ENCODE measurements at places on chromosomes 5 and 9.

DNA sequence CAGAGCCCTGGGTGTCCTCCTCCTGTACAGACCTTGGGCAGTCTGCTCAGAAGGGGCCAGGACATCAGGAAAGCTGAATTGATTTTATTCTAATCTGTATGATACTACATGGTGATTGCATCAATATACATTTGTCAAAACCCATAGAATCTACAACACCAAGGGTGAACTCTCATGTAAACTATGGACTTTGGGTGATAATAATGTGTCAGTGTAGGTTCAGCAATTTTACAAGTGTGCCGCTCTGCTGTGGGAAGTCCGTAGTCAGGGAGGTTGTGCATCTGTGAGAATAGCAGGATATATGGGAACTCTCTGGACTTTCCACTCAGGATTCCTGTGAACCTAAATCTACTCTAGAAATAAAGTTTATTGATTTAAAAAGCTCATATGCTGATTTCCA is 155.3 kb upstream of the NFIL3 start:
- no peak for DNase-seq

- no peak for DNase-seq
These were observed 23.0 kb downstream of the DNAJA1 start for GRCh38 chr9:33048054-33048465.

DNA sequence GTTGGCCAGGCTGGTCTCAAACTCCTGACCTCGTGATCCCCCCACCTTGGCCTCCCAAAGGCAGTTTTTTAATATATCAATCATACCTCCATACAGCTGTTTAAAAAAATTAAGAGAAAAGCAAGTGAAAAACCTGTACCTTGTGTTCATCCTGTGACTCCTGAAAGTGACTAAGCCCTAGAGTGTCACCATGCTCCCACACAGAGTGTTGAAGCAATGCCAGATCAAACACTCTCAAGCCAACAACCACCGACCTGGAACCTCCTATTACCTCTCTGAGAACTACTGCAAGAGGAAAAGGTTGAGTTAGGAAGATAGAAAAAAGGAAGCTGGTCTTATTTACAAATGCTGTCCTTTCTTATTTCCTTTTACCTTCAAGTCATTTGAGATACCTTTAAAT is 123.5 kb downstream of the RASEF start:
- DNase-seq, result peak; percentile 48

DNA sequence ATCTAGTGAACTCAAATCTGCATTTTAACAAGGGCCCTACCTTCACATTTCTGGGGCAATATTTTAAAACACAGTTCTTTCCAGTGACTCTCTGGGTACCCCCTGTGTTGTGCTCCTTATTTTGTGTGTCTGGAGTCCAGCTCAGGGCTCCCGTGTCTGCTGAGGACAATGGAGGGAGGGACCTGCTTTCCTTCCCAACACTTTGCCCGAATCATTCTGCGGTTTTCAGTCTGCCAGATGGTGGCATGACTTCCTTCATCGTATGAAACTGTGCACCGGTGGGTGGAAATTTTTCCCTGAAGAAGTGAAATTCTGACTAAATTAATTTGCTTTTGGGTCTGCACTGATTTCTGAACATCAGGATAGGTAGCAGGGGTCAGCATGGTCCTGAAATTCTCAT is 153.6 kb upstream of the CD180 start:
- no peak for DNase-seq

DNA sequence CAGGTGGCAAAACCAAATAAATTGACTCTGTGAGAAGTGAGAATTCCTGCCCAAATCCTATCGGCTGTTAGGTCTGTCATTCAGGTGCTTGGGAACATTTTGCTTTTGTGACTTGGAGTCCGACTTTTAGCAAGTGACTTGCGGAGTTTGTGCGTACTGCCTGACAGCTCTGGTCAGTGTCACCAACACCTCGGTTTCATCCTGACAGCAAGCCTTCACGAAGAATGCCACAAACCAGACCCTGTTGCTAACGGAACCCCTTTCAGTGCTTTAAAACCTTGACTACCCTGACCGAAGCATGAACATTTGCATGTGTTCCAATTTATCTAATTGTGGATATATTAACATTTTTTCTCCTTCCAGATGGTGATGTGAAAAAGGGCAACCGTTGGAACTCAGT is 26.5 kb downstream of the LIX1 start:
- no peak for DNase-seq

DNA sequence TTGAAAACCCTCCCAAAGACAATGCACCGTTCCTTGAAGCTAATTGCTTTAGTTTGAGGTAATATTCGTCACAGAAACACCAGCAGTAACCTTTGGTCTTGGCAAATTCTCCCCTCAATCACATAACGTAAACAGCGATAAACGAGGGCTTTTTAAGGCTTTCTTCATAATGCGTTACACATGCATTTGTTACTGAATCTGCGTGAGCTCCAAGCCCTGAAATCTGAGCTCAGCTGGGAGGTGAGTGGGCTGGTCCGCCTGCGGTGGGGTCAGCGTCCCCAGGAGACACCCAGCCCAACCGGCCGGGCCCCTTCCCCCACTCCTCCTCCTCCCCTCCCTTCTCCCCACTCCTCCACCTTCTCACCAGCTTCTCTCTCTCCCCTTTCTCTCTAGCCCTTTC is 91.1 kb downstream of the BARX1 start:
- DNase-seq, result no peak

- DNase-seq, result no peak
These were observed 97.6 kb downstream of the ARSB start for GRCh38 chr5:78887384-78888118.

DNA sequence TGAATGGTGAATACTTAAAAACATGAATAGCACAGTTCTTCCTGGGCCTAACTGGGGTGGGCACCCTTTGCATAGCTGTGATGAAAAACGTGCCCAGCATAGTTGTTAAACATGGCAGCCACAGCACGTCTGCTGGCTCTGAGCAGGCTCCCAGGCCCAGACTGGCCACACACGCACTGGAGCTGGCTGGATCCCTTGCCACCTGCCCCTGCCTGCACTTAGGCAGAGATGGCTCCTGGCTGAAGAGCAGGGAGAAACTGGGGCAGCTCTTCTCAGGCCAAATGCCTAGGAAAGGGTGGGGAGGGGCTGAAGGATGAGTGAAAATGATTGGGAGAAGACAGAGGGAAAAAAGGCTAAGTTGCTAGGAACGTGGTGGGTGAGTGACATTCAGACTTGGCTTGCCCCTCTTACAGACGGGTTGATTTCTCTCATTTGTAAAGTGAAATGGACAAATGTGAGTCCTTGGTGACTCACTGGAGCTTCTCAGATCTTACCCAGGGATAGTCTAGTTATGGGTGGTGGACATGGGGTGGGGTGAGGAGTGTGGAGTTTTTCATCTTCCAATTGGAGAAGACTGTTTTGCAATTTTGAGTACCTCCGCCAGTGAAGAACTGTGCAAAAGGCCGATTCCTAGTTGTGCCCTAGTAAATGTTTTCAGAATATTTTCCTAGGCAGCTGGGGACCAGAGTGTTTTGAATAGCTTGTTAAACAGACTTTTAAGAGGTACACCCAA is 42.4 kb downstream of the TRIO start:
- peak; percentile 76 for DNase-seq

DNA sequence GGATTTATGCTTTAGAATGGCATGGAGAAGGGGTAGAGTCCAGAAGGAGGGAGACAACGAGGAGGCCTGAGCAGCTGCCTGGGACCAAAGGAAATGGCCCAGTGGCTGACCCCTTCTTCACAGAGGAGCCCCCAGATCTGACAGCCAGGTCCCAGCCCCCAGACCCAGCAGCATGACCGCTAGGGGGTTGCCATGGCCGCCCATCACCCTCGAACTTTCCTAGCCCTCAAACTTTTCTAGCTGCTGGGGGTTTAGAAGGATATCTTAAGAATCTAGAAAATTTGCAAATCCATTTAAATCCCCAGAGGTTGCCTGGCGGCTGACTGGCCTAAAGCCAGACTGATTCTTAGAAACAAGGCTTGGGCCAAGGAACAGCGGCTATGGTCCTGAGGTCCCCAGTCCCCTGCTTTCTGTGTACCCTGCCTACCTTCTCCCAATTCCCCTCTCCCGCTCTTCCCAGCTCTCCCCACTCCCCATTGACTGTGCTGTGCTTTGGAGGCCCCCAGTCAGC is 972 bp downstream of the PDGFRB start:
- DNase-seq, result no peak

DNA sequence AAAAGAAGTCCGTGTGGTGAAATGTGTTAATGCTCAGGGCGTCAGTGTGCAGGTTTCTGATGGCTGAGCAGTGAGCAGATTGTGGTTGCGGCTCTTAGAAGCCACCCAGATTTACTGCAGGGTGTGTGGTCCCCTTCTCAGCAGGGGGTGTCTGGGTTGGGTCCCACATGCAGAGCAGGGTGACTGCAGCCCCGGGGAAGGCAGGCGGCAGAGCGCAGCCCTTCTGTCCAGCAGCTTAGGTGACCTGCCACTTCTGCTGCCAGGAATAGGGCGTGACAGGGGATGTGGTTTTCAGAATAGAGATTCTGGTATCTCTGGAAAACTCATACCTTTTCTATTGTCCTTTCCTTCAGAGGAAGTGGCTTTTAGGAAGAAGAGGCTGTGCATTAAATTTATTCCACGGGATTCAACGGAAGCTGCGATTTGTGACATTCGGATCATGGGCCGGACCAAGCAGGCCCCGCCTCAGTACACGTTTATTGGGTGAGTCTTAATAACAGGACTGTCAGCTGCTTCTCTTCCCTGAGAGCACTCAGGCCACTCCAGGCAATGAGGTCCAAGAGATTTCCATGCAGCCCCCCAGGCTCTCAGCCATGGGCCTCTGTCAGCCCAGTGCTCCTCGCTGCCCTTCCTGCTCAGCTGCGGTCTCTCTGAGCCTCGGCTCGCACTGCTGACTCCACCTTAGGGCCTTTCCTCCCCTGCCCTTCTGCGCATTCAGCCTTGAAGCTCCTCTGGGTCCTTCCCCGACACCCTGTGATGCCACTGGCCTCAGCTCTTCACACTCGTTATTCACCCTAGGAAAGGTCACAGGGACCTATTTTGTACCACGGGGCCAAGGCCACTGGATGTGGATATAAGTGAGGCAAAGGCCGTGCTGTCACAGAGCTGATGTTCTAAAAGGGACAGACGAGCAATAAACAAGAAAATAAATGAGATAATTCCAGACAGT is 65.4 kb downstream of the MVB12B start:
- DNase-seq, result peak; percentile 62

DNA sequence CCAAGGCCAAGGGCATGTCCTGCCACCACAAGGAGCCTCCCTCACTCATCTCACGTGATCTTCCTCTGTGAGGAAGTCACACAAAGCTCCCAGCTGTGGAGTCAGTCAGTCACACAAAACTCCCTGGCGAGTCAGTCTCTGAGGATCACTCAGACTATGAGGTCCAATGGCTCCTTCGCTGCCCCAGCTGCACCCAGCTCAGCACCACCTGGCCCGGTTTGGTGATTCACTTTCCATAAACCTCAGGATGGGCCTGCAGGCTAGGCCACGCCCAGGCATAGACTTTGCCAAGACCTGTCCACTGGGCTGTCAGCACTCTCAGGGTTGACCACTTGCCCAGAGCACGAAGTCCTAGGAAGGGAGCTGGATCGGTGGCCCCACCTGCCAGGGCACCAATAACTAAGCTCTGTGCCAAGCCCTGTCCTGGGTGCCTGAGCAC is 233.8 kb downstream of the HSPA4 start:
- peak; percentile 18 for DNase-seq

DNA sequence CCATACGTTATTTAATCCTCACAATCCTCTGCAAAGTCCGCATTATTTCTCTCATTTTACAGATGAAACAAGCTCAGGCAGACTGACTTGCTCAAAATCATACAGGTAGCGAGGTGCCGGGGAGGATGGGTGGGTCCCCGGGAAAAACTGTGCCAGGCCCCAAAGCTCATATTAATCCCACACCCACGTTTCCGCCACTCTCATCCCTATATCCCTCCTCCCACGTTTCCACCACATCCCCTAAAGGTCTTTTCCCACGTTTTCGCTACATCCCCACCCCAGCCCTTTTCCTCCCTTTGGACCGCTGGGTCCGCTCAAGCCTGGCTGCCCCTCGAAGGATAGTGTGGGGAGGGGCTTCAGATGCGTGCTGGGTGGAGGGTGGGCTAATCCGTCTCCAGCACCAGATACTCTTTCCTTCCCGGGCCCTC is 434 bp upstream of the FSD1L start:
- DNase-seq, result no peak

- peak; percentile 33 for DNase-seq
These were observed 16.7 kb upstream of the KIF27 start for GRCh38 chr9:83937861-83938455.

DNA sequence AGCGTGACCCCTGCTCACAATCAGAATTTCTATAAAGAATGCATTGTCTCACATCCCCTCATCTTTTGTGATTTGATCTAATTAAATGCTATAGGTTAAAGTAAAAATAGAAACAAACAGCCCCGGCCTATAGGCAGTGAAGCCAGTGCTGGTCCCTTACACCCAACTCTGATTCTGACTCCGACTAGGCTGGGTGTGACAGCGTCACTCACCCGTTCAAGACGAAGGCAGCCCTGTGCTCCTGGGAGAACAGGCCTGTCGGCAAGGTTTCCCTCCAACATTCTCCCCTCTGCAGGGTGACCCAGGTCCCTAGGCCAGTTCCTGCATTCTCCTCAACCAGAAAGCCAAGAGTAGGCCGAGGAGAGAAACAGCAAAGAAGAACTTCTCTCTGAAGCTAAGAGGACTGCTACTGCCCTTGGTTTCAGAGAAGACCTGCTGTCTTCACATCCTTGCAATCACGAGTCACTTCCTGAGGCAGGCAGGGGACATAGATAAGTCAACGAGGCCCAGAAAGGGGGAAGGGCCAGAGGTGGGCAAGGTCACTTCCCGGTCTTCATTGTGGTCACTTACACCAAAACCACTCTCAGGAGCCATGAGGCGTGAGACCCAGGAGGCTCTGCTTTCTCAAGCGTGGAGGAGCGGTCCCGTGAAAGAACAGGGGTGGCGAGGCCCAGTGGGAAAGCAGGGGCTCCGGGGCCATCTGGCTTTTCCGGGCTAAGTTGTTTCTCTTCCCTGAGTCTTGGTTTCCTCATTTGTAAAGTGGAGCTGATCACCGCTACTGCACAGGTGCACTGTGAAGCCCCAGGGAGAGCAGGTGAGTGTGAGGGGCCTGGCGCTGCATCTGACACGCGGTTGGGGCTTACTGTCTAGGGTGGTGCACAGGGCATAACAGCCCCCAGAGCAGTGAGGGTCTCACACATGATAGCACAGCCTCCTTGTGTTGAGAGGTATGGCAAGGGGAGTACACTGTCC is 200.8 kb downstream of the CRB2 start:
- DNase-seq, result no peak

- DNase-seq, result no peak
These were observed 5.1 kb downstream of the B4GALT7 start for GRCh38 chr5:177605078-177605477.

GRCh38 chr9:135419106-135419505 is 60.5 kb upstream of the PPP1R26 start:
- DNase-seq, result no peak
